ENCODE measurements at places on chromosomes 6 and 20. TPM values are rescaled to one million over a fixed set of nuclear protein-coding genes. Genes with fewer than 3 reads are reported as not detected.
A peak's percentile ranks its signal among the peaks of the same experiment; 100 is the strongest.

DNA sequence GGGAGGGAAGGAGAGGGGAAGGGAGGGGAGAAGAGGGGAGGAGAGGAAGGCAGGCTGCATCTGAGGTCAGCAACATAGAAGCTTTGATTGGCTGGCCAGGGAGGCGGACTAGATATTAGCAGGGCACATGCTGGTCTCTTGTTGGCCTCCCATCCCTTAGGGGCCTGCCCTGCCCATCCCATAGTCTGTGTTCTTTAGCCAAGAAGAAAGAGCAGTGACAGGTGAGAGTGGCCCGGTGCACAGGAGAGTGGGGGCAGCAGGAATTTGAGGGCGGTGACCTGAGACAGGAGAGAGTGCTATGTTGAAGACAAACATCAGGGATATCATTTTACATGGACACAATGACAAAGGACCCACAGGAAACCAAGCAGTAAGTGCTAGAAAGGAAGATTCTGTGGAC lies 413.5 kb downstream of the SYNE1 start:
- no peak for DNase-seq

DNA sequence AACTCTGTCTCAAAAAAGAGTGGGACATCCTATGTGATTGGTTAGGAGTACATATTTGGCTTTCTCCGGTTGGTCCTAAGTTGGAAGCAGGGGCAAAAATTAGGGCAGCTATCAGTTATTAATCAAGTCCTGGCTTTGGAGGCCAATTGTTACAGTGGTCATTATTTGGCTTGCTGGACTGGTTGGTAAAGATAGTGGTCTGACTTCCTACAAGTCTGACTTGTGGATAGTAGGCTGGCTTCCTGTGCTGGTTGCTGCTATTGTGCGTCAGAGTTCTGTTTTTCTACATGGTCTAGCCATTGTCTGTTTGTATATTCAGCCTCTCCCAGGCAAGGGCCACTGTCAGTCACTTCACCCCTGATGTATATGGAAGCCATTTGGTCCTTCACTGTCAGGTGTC lies 7.0 kb downstream of the ACOT8 start:
- no peak for DNase-seq

HSPA1L gene
- total RNA-seq = 1.7 TPM

- no peak for DNase-seq
Observed at GRCh38 chr6:81172056-81172740, 580.3 kb downstream of the TENT5A start.

TFAP2D gene
- not detected for total RNA-seq

DNA sequence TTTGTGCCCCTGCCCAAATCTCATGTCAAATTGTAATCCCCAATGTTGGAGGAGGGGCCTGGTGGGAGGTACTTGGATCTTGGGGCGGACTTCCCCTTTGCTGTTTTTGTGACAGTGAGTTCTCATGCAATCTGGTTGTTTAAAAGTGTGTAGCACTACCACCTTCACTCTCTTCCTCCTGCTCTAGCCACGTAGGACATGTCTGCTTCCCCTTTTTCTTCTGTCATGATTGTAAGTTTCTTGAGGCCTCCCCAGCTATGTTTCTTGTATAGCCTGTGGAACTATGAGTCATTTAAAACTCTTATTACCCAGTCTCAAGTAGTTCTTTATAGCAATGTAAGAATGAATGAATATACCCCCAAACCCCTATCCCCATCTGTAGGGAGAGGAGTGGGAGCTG lies 1013.7 kb upstream of the MAP3K7 start:
- no peak for DNase-seq

GRCh38 chr6:87484491-87484890 lies 11.7 kb downstream of the SLC35A1 start:
- no peak for DNase-seq

SRXN1 gene
- 16.4 TPM for total RNA-seq

SLC17A2 gene
- not detected for total RNA-seq

GRCh38 chr6:99521633-99522151 lies 6.5 kb upstream of the USP45 start:
- peak; percentile 53 for DNase-seq

TRIM31 gene
- total RNA-seq = 0.78 TPM

DNA sequence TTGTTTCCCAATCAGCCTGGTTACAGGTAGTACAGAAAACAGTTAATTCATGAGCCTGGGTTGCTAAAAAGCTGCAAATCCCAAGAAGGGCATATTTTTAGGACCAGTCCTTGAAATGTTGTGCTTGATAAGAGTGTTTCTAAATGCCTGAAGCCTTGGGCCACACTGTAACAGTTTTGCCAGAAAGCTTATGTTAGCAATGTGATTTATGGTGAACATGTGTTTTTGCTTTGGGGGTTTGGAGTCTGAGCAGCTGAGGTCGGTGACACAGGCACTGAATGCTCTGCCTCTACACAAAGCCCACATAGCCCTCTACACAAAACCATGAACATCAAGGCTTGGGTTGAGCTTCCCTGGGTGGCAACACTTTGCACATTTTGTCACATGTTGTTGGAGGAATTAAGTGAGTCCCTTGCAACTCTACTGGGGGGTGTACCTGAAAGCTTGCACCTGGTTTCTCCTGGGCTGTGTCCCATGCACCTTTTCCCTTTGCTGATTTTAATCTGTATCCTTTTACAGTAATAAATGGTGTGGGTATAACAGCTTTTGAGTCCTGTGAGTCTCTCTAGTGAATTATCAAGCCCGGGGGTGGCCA lies 22.2 kb downstream of the AHI1 start:
- DNase-seq = no peak

DNA sequence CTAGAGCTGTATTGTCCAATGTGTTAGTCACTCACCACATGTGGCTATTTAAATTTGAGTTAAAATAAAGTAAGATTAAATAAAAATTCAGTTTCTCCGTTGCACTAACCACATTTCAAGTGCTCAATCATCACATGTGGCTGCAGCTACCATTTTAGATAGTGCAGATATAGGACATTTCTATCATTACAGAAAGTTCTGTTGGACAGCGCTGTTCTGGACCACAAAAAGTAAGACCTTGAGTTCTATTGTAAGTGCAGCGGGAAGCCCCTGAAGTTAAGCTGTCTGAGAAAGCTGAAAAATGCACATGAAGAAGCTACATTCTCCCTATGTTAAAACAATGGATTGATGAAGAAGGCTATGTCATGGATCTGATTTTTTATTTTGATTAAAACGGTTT lies 1.1 kb downstream of the ORC3 start:
- no peak for DNase-seq

NR2E1 gene
- 0.18 TPM for total RNA-seq

GRCh38 chr6:15947436-15947835 lies 181.4 kb upstream of the MYLIP start:
- DNase-seq = no peak

DNA sequence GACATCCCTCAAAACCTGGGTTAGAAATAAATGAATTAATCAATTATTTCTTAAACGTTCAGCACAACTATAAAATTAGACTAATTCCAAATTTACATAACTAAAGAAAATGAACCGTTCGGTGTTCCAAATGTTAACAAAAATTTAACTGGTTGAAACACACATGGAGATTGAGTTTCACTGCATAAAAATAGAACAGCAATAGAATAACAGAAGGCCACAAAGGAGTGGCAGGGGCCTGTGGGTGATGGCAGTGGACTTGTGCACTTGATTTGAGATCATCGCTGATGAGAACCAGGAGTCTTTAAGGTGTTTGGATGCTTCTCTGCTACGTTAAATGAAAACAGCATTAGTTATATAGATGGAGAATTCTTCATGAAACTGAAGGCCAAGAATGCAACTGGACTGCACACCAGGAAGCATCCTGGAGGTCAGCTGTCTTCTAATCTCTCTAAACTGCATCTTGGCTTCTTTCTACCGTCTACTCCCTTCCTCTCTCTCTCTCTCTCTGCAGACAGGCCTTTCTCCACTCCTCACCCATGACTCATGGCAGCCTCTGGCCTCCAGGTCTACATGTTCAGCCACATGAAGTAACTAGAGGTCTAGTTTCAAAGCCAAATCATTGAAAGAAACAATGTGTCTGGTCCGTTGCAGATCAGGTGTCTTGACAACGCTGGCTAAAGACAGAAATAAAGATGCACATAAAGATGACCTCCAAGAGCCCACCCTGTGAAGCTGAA lies 111.3 kb downstream of the SIM1 start:
- no peak for DNase-seq

WFDC5 gene
- total RNA-seq = 0.78 TPM

PPP1R3G gene
- total RNA-seq = 2.9 TPM

DNA sequence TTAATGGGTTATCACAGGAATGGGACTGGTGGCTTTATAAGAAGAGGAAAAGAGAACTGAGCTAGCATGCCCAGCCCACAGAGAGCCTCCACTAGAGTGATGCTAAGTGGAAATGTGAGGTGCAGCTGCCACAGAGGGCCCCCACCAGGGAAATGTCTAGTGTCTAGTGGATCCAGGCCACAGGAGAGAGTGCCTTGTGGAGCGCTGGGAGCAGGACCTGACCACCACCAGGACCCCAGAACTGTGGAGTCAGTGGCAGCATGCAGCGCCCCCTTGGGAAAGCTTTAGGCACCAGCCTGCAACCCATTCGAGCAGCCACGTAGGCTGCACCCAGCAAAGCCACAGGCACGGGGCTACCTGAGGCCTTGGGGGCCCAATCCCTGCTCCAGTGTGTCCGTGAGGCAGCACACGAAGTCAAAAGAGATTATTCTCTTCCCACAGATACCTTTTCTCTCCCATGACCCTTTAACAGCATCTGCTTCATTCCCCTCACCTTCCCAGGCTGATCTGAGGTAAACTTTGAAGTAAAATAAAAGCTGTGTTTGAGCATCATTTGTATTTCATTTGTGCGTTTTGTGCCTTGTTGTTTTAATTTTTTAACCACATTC lies 4.4 kb downstream of the HLA-E start:
- DNase-seq = no peak

- DNase-seq = no peak
Observed at GRCh38 chr6:156978948-156979347, 201.8 kb downstream of the ARID1B start.

DNA sequence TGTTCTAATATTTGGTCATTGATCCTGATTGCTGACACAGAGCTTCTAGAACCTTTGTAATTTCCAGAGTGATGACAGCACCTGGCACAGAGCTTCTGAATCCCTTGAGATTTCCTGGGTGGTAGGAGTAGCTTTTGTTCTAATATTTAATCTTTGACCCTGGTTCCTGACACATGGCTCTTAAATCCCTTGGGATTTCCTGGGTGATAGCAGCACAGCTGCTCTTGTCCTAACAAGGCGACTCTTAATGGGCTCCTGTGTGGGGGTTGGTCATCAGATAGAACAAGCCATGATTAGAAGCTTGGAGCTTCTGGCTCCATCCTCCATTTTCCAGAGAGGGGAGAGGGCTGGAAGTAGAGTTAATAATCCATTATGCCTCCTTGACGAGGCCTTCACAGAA lies 18.4 kb downstream of the GMPR start:
- DNase-seq = no peak

DNA sequence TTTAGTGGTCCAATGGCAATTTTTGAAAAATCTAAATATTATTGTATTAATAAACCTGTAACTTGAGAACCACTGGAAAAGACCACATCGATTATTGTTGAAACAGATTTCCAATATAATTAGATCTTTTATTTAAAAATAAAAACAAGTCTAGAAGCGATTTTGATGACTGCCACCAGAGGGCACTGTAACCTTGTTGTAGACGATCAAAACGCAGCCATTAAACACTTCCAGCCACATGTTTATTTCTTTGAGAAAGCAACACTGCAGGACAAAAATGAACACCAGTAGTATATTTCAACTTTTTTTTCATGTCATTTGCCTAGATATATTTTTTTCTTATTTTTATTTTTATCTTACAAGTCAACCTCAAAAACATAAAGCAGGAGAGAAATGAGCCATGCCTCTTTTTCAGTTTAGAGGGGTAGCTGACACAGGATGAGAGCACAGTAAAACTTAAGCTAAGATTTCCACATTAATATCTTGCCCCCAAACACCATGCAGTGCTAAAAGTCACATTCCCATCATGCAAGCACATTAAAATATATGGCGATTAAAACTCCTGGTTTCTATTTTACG lies 115.4 kb downstream of the OPRM1 start:
- DNase-seq = peak; percentile 60

GRCh38 chr6:142075516-142076101 lies 57.1 kb upstream of the GJE1 start:
- no peak for DNase-seq

DNA sequence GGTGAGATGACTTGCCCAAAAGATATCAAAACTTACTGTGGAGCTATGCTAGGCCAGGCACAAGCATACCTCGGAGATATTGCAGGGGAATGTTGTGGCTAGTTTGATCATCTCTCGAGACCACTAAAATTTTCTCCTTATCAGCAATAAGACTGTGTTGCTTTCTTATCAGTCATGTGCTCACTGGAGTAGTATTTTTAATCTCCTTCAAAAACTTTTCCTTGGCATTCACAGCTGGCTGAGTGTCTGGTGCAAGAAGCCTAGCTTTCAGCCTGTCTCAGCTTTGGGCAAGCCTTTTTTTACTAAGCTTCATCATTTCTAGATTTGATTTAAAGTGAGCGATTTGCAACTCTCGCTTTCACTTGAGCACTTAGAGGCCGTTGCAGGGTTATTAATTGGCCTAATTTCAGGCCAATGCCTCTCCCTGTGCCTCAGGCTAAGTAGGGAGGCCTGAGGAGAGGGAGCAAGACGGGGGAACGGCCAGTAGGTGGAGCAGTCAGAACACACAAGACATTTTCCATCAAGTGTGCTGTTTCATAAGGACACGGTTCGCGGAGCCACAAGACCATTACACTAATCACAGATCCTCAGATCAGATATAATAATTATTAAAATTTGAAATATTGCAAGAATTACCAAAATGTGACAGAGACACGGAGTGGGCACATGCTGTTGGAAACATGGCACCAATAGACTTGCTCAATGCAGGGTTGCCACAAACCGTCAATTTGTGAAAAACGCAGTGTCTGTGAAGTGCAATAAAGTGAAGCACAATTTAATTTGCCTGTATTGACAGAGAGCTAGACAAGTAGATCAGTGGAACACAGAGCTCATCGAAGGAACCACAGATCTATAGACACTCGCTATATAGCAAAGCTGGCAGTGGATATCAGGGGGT lies 106.8 kb upstream of the SIRPG start:
- peak; percentile 79 for DNase-seq

DNA sequence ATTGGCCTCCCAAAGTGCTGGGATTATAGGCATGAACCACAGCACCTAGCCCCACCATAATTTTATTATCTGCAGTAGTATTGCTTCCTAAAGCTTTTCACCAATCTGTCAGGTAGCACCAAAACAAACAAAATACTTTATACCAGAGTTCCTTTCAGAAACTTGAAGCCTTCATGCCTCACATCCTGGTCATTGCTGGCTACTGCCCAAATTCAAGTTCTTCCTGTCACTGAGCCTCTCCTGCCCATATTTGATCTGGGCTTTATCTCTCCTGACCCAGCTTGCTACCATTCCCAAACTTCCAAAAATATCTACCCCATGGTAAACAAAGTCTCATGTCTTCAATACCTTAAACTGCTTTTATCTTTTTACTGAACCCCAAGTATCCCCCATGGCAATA lies 34.9 kb upstream of the DST start:
- DNase-seq = no peak

- no peak for DNase-seq
Observed at GRCh38 chr6:125088963-125089362, 64.6 kb upstream of the TPD52L1 start.

PTPRT gene
- total RNA-seq = 0.10 TPM

- DNase-seq = no peak
Observed at GRCh38 chr6:95614094-95614493, 36.8 kb downstream of the MANEA start.

GID8 gene
- total RNA-seq = 43.1 TPM

GRCh38 chr20:47440857-47441773 lies 60.6 kb upstream of the NCOA3 start:
- no peak for DNase-seq

PXDC1 gene
- 22.9 TPM for total RNA-seq
